ENCODE measurements at places on chromosomes 3 and 15.

DNA sequence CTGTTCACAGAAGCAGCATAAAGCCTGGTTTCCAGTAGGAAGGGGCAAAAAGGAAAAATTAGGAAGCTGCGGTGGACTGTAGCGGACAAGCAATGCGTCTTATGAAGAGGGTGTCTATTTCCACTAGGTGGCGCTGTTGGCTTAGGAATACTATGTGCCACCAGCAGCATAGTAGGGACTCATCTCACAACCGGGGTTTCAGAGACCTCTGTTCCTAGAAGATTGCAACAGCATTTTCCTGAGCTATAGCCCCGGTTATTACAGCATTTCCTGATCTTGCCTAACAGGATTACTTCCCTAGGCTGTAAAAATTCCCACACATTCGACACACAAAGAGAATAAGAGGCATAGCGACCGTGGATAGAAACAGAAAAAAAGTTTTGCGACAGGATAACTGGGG lies 683.0 kb downstream of the TBL1XR1 start:
- DNase-seq, result peak; percentile 54

GRCh38 chr3:66039590-66039887 lies 821 bp upstream of the MAGI1 start:
- peak; percentile 16 for DNase-seq

DNA sequence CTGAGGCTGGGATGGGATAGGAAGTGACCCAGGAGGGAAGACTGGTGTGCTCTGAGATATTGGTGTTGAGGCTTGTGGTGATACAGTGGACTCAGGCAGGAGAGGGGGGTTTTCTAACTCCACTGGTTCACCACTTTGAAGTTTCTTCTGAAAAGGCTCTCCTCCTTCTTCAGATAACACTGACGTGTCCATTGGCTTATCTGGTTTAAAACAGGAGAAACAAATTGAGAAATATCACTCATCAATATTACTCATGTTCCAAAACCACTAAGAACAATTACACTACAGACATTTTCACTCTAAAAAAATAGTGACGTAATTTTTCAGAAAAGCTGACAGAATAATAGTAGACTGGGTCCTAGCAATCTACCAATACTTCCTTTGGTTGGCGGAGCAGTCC lies 23.1 kb downstream of the TP53BP1 start:
- no peak for DNase-seq

DNA sequence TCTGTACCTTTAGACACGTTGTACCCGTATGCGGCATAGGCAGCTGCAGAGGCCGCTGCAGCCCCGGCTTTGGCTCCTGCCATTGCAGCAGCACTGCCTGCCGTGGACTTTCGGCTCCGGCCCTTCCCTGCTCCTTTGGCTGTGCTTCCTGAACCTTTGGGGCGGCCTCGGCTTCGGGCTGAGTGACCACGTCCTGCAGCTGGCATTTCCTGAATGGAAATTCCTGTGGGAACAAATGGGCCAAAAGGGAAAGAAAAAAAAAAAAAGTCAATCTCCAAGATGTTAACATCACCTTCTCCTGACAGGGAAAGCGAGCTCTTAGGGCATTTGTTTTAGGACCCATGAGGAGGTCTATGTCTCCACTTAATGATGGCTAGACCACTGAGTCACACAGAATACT lies 29.6 kb downstream of the CHAC1 start:
- no peak for DNase-seq

DNA sequence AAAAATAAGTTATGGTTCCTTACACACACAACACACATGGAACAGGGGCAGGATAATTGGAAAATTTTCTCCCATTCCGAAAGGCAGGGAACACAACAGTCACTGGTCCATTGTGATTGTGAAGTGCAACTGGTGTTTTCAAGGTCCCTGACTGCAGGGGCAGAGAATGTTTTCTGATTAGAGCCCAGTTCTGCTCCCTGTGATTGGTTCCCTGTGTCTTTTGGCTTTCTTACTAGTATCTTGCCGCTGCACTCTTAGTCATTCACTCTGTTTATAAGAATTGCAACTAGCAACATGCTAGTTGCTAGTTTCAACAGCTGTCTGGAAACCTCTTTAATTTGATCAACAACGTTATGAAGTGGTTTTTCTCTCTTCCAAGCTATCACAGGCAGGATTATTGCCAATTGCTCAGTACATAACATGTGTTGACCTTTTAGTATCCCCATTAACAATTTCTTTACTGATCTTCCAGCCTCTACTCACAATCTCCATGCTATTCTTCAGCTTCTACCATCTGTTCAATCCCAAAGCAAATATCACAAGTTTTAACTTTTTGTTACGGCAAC lies 177.5 kb downstream of the EPHA6 start:
- no peak for DNase-seq
